ENCODE measurements at places on chromosomes 13 and 19.

DNA sequence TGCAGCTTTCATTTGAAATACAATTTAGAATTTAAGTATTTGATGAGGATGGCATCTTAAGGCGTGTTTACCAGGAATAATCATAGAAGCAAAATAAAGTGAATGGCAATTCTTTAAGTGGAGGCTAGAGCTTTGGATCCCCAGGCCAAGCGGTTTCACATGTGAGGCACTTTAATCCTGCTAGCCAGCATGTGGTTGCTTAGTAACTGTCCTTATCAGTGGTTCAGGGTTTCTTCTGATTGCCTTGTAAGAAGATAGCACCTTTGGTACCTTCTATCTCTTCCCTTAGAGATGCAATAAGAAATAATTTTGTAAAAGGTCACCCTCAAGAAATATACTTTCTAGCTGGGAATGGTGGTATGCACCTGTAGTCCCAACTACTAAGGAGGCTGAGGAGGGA lies 38.9 kb upstream of the SERP2 start:
- no peak for DNase-seq

- DNase-seq: no peak
Measured at GRCh38 chr19:28324275-28325060, 888.5 kb downstream of the UQCRFS1 start.

GRCh38 chr19:48810151-48810550 lies 678 bp downstream of the BCAT2 start:
- no peak for DNase-seq

DNA sequence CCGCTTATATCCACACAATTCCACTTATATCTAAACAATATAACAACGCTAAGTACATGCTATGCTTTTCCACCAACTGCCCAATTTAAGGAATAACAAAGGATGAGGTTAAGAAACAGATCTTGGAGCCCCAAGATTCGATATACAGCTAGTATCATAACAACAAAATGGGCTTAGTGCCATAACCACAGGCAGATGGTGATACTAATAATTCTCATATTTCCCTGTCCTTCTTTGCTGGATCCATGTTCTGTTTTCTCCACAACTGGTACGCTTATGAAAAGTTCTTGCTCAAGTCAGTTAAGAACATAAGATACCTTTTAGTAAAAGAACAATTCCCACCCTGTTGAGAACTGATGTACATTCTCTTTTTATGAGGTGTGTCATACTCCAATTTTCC lies 33.9 kb downstream of the CAB39L start:
- DNase-seq: no peak

DNA sequence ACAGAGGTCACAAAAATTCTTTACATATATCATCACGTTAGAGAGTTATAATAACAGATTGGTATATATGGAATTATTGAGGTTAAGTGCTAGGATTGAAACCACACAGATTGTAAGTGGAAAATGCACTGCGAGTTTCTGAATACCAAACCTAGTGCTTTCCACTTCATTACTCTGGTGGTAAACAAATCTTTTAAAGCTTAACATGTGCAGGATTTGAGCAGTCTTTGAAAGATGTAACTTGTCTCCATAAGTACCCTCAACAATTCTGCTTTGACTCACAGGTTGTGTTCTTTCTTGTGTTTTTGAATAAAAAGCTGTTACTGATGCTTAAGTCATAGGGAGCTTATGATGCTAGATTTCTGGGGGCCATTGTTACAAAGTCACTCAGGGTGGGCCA lies 314.7 kb upstream of the DACH1 start:
- DNase-seq: no peak

DNA sequence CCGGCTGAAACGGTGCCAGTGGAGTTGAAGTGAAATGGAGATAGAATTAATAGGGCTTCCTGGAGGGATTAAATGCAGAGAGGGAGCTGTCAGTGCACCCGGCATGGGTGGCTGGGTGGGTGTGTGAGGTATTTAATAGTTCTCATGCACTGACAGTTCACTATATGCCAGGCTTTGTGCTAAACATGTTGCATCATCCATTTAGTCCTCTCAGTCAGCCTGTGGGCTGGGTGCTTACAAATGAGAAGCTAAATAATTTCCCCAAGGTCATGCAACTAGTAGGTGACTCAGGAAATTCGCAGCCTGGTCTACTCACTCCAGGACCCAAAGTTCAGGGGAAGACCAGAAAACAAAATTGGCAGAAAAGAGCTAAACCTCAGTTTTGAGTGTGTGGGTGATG lies 63.5 kb upstream of the SPATA13 start:
- no peak for DNase-seq

- no peak for DNase-seq
Measured at GRCh38 chr13:111539252-111539651, 218.8 kb downstream of the TEX29 start.

GRCh38 chr19:7742575-7742974 lies 4.8 kb downstream of the CD209 start:
- DNase-seq: no peak

- no peak for DNase-seq
Measured at GRCh38 chr13:97008643-97009042, 14.4 kb upstream of the OXGR1 start.

DNA sequence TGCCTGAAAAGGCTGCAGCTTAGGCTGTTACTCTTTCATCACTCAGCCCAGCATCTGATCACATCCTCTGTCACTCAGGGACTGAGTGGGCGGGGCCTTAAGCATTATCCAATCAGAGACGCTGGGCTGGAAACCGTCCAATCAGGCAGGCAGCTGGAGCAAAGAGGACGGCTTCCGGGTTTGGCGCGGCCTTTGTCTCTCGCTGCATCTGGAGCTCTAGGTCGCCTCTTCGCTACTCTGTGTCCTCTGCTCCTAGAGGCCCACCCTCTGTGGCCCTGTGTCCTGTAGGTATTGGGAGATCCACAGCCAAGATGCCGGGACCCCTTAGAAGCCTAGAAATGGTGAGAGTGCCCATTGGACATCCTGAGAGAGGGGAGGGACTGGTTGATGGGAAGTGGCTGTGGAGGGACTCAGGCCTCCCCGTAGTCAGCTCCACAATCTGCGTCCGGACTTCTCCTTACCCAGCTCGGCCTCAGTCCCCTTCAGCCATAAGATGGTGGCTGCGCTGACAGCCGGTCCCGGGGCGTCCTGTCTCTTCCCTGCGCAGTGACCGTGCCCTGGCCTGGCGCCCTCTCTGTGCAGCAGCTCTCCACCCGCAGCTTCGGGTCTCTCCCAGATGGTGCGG lies at the start of gene ZNF486:
ZNF486 (plus strand) TSS at position 195 of the 625 bp plus-strand sequence; CDS start at position 312, 117 bp downstream.
- DNase-seq: peak; percentile 98

DNA sequence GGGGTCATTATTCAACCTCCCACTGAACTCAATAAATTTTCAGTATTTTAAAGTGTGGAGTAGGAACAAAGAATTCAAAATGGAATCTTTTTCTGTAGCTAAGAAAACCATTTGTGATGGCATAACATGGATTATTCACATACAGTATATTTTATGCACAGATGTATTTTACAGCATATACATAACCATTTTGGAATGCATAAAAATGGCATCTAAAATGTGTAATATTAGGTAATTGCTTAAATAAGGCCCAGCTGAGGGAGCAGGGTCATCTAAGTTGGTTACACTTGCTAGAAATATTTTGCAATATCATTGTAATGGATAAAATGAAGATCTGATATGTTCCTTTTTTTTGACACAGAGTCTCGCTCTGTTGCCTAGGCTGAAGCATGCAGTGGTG lies 146.9 kb downstream of the LMO7 start:
- DNase-seq: no peak

DNA sequence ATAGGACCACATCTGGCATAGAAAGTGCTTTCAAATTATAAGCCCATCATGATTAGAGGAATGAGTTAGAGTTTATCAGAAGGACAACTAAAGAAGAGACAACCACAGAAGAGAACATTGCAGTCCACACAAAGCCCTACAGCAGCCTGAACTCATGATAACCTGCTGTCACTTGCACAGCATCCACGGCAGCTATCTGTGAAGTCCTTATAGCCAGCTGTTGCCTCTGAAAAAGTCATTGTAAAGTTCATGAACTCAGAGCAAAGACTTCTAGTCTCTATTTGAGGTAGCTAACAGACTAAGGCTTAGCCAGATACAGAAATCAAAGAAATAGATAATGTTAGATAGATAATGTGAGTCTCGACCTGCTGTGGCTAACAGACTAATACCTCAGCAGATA lies 450.0 kb downstream of the KLF5 start:
- no peak for DNase-seq

- no peak for DNase-seq
Measured at GRCh38 chr13:79910875-79911540, 429.9 kb downstream of the SPRY2 start.

DNA sequence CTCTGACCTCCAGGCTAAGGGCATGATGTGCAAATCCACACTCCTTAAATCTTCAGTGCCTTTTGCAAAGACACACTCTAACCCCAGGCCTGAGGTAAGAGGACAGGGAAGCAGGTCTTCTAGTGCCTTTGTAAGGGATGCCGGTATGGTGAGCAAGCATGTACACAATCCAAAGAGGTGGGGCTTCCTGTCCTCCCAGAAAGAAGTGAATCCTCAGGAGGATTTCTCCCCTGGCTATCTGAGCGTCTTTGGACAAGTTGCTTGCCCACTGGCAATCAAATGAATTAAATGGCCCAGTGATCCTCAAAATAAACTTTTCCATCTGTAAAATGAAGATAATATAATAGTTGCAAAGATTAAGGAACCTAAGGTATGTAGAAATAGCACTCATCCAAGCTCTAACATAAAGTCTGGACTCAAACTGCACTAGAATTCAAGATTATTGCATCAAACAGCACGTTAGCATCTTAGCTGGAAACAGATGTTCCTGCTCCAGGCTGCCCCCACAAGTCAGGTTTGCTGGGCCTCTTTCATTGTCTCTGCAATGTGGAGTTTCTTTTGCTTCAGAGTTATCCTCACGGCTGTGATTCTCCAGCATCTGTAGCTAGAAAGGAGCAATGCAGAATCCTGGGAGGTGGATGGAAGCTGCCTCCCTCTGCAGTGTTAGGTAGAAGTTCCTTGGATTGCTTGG lies 249.6 kb downstream of the TSHZ3 start:
- no peak for DNase-seq

DNA sequence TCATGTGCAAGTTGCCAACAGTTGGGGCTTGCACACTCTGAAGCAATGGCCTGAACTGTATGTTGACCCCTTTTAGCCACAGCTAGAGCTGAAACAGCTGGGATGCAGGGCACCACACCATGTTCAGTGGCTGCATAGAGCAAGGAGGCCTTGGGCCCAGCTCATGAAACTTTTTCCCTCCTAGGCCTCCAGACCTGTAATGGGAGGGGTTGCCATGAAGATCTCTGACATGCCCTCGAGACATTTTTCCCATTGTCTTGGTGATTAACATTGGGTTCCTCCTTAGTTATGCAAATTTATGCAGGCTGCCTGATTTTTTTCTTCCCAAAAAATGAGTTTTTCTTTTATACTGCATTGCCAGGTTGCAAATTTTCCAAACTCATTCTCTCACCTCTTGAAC lies 165.1 kb upstream of the PRR20A start:
- DNase-seq: no peak
